Brain pericyte (primary cell): ENCODE measurements at places on chromosomes 7 and 10.

DNA sequence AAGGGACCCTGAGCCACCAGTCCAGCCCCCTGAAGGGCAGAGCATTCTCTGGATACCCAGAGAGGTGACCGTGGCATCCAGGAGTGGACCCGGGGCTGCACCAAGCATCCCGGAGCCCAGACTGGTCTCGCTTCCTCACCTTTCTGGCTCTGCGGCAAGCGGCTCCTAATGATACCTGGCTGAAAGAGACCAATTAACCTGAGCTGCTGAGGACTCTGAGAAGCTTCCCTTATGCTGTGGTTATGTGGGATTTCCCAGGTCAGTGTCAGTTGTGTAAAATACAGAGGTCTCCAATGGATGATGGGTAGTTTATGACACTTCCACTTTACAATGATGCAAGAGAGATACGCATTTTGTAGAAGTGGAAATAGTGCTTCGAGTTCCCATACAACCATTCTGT lies 51.5 kb downstream of the PFKFB3 start:
- no peak for DNase-seq

DNA sequence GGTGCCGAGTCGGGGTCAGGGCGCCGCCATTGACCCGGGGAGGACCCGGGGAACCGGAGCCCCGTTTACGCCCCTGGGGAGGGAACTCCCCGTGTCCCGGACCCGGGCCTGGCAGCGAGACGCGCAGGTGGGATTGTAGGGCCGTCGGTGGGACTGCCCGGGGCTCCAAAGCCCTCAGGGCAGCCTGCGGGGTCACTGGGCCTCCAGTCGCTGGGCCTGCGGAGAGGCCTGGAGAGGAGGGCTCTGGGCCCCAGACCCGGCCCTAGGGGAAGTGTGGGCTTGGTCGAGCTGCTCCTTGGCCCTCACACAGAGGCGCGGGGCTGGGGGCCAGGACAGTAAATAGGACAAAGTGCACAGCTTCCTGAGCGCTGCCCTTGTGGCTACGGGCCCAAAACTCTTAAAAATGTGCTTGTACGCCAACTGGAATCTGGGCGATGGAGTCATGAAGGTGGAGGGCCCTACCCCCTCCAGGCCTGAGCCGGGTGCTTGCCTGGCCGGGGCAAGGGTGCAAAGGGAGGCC lies 657 bp downstream of the ECHDC3 start:
- DNase-seq = no peak

GRCh38 chr10:34075254-34075926 lies 739.7 kb downstream of the PARD3 start:
- DNase-seq = no peak

DNA sequence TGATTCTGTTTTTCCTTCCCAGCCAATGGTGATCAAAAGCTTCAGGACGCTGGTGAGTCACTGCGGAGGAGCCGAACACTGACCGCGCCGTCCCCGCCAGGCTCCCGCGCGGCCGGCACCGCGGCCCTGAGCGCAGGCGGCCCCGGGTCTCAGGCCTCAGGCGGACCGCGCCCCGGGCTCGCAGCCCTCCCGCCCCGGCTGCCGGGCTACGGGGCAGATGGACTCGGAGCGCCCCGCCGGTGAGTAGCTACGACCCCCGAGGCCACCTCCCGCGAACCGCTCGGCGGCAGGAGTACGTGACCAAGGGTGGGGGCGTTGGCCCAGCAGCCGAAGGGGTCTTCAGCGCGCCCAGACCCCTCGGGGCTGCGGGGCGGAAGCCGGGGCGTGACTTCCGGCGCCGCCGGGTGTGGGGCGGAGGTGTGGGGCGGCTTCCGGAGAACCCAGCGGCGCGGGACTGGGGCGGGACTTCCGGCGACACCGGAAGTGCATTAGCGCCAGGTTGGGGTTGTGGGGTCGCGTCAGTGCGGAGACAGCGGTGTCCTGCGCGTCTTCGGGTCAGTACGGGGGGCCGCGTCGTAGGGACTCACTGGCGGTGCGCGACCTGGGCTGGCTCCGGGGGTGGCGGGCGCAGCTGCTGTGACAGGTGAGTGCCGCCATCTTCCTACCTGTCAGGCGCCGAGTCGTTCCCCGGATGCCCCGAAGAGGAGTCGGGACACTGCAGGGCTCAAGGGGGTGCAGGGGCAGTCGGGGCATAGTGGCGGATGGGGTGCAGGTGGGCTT lies at the start of gene WDR37:
TSS of gene WDR37 (plus strand) at position 60 of the 780 bp plus-strand sequence. CDS start 15,771 bp downstream, outside the sequence.
- no peak for DNase-seq

DNA sequence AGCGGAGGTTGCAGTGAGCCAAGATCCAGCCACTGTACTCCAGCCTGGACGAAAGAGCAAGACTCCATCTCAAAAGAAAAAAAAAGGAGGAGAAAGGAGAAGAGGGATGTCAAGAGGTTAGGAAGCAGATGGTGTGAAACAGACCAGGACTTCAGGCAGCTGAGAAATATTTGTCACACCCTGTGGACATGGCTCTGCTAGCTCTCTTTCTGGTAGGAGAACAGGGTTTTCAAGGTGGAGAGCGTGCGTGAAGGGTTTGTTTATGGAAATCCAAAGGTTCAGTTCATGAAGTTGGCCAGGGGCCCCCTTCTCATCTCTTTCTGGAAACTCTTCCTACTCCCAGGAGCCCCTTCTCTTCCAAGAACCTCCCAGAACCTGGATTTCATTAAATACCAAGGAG lies 110.8 kb upstream of the GALNT17 start:
- DNase-seq = no peak
